NCI-H1417 (cell line): ENCODE measurements at places on chromosomes 4 and X.

GRCh38 chrX:119015407-119016237 is 41.2 kb downstream of the LONRF3 start:
- no peak for DNase-seq

DNA sequence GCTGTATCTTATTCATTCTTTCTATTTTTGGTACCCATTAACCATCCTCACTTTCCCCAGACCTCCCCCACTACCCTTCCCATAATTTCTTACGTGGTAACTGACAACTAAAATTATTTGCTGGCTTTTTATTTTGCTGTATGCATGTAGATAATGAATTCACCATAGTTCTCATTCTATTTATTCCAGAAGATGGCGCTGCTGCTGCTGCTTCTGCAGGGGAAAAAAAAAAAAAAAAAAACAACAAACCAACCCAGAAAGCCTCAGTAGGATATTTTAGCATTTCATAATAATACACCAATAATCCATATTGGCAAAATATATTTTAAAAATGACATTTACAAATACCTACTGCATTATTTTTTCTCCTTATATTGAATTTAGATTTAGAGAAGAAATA is 416.6 kb upstream of the MAGEB18 start:
- DNase-seq = no peak

- peak; percentile 48 for DNase-seq
These were observed 64.0 kb upstream of the FGF13 start for GRCh38 chrX:138775517-138775916.

- DNase-seq = no peak
These were observed 543.1 kb downstream of the TRIML1 start for GRCh38 chr4:188682321-188682720.

DNA sequence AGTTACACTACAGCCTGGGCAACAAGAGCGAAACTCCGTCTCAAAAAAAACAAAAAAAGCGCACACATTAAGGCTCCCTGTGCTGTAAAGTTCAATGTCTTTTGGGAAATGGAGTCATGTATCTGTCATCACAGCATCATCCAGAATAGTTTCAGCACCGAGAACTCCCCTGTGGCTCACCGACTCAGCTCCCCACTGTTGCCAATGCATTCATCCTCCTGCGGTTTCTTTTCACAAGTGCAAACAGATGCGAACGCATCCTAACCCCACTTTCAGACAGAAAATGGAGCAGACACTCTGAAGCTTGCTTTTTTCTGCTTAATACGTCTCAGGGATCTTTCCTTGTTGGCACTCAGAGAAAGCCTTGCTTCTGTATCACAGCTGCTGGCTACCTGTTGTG is 13.8 kb upstream of the SH3TC1 start:
- no peak for DNase-seq

- peak; percentile 17 for DNase-seq
These were observed 32.8 kb downstream of the CLDN2 start for GRCh38 chrX:106952988-106953387.

DNA sequence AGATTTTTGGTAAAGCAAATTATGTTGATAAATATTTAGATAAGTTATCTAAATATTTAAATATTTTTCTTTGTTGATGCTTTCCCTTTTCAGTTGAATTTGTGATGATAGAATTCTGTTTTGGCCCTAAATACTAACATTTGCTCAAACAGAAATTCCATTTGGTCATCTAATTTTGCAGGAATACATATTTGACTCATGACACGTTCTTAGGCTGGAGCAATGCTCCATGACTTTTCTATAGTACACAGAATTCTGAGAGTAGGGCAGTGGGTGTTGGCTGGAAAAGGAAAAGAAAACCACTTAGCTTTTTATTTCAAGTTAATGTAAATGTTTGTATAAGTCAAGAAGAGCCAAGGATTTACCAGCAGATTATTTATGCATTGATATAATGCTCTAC is 58.6 kb upstream of the GK2 start:
- peak; percentile 9 for DNase-seq

GRCh38 chr4:3179126-3179706 is 69.7 kb upstream of the MSANTD1 start:
- DNase-seq = no peak

DNA sequence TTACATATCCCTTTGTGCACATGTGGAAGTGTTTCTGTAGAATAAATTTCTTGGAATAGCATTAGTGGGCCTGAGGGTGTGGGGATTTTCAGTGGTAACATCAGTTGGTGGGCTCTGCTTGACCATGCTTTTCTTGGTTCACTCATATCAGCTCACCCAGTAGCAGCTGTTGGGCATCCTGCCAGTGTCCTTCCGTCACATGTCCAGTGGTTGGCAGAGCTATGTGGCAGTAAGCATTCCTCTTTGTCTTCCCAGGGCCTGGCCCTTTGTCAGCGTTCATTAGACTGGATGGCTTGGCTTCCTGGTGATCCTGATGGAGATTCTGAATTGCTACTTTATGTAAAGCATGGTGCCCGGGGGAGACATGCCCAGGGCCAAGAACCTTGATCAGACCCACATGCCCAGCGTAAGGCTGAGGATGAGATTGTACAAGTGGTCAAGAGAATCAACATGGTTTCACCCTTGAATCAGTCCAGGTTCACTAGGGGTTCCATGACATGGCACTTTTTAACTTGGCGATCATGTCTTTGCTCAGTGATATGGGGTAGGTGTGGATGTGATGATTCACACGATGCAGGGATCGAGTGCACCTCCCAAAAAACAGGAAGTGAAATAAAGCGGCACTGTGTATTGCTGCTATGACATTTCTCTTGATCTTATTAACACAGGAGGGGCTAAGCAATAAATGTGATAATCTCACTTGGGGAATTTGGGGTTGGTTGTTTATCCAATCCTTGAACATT is 72.1 kb upstream of the IGFBP7 start:
- DNase-seq = no peak

DNA sequence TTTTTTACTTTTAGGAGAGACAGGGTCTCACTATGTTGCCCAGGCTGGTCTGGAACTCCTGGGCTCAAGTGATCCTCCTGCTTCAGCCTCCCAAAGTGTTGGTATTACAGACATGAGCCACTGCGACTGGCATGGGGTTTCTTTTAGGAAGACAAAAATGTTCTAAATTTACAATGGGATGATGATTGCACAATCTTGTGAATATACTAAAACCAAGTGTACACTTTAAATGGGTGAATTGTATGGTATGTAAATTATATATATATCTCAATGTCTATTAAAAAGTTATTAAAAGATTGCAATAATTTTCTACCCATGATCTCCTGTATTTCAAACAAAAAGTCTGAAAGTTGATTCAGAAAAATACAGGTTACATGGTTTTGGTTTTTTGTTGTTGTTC is 9.1 kb upstream of the MAGIX start:
- DNase-seq = no peak

DNA sequence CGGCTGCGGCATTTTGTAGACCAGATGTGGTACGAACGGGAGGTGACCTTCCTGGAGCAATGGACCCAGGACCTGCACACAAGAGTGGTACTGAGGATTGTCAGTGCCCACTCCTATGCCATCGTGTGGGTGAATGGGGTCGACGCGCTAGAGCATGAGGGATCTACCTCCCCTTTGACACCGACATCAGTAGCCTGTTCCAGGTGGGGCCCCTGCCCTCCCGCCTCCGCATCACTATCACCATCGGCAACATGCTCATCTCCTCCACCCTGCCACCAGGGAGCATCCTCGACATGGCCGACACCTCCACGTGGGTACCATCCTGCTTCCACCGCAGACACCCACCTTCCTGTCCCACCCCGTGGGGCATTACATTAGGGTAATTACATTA is 46.2 kb downstream of the SMARCA5 start:
- DNase-seq = peak; percentile 87

- DNase-seq = no peak
These were observed 69.9 kb downstream of the LARP7 start for GRCh38 chr4:112706840-112707207.

DNA sequence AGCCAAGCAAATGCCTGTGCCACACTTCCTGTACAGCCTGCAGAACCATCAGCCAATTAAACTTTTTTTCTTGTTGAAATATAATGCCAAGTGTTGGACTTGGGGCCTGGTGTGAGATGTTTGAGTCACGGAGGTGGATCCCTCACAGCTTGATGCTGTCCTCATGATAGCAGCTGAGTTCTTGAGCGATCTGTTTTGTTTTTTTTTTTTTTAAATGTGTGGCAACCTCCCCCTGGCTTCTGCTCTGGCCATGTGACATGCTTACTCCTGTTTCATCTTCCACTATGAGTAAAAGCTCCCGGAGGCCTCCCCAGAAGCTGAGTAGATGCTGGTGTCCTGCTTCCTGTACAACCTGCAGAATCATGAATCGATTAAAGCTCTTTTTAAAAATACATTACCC is 973.3 kb upstream of the FTHL17 start:
- DNase-seq = no peak

- no peak for DNase-seq
These were observed 440.4 kb downstream of the SPRY1 start for GRCh38 chr4:123836851-123837595.

- DNase-seq = no peak
These were observed 43.2 kb downstream of the GSTCD start for GRCh38 chr4:105751718-105752299.

DNA sequence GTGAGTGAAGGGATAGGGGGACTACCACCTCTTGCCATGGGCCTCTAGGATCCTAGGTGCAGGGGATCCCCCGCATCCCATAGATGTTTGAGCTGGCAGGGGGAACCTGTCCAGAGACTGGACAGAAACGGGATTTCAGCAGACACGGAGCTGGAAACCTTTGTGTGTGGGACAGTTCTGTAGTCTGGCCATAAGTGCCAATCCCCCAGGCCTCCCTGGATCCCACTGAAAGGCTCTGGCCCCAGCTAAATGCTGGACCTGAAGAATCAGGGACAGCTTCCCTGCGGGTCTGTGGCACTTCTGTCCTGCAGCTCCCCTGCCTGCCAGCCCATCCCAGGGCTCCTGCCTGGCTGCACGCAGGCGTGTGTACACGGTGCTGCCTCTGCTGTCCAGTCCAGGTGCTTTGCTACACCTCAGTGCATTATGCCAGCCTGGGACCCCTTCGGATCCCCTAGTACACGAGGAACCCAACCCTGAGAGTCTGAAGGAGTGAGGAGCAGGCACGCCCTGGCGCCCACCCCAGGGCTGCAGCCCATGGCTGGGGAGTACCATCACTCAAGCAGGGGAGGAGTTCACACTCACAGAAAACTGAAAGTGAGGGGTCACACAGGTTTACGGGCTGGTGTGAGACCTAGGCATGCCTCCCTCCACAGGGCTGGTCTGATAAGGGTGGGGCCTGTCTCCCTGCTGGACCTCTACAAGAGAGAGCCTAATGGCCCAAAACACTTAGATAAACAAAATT is 703.0 kb downstream of the ARAP2 start:
- no peak for DNase-seq

DNA sequence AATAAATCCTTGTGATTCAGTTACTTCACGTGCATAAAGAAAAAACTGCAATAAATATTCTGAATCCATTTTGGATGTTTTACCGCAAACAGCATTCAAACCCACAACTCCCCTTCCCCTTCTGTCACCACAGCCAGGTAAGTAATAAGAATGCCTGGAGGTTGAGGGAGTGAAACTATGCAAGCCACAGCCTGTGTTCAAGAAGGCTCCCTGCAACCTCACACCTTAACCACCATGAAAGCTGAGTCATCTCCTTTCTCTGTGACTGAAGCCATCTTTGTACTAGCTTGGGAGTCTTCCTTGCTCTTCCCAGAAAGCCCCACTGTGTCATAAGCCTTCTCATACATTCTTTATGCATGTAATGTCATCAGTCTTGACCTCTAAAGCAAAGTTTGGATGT is 297.0 kb upstream of the PUDP start:
- DNase-seq = no peak

DNA sequence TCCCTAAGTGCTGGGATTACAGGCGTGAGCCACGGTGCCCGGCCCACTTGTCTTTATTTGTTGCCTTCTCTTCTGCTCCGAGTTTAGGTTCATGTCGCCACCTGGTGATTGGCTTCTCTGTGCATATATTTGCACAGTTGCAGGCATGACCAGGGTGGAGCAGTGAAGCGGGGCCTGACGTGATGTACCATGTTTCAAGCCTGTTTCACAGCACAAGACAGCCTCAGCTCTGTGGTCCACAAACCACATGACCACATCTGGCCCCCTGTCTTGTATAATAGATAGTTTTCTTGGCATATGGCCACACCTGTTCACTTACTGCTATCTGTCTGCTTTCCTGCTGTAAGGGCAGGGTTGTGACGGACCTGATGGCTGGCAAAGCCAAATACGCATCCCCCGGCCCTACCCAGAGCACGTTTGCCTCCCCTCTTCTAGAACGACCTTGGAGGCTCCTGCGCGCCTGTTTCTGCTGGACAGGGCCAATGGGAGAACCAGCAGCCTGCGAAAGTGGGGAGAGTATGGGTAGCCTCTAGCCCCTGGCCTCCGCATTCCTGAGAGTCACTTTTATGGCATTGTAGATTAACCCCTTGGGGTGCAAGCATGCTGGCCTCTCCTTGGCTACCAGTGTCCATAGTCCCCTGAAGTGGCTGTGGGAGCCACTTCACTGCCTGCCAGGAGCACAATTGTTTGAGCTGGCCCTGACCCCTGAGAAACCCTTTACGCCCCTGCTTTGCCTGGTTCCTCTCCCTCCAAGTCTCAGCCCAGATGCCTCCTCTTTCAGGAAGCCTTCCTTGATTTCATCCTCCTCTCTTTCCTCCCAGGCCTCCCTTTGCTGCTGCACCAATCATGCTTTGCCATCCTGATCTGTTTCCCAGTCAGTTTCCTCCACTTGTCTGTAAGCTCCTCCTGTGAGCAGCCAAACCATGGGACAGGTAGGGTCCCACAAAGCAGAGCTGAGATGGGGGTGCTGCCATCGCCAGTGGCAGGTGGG is 6.0 kb upstream of the SH3TC1 start:
- DNase-seq = peak; percentile 63

DNA sequence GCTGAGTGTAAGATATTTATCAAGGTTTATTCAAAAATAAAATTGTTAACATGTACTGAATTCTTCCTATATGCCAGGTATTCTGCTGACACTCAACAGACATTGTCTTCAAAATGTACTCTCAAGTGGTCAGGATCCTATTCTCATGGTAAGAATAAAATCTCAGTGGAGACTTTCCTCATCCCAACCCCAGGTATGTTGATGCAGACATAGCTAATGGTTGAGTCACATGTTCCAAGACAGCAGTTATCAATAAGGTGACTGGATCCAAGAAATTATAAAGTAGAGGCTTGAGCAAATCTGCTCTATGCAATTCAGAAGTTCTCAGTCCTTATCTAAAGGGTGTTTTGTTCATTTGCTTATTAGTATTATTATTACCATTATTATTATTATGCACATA is 115.2 kb upstream of the GABRA2 start:
- DNase-seq = no peak
